GM03348 (cell line): ENCODE measurements at places on chromosomes 3 and 15.
A peak's percentile ranks its signal among the peaks of the same experiment; 100 is the strongest.

- DNase-seq: peak; percentile 43
Observed at GRCh38 chr3:31550452-31551251, 17.9 kb downstream of the STT3B start.

DNA sequence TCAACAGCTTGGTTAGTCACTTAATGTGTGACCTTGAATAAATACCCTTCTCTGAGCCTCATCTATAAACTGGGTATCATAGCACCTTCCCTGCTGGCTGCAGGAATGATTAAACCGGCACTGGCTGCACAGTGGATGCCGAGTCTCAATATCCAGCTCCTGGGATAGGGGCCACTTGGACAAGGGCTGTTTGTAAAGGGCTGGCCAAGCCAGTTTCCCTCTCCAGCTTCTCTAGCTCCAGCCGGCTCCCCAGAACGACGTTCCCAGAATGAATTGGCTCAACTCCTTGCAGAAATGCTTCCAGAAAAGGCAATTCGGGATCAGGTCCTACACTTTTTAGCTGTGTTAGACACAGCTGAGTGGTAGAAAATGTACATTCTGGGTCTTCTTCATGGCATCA lies 58.8 kb downstream of the LSM3 start:
- DNase-seq: no peak

- peak; percentile 46 for DNase-seq
Observed at GRCh38 chr15:63043335-63044076, 959 bp downstream of the TPM1 start.

GRCh38 chr15:67107014-67107812 lies 41.8 kb downstream of the SMAD3 start:
- DNase-seq: peak; percentile 86

- DNase-seq: peak; percentile 16
Observed at GRCh38 chr3:104825116-104825515, 541.6 kb upstream of the ALCAM start.

DNA sequence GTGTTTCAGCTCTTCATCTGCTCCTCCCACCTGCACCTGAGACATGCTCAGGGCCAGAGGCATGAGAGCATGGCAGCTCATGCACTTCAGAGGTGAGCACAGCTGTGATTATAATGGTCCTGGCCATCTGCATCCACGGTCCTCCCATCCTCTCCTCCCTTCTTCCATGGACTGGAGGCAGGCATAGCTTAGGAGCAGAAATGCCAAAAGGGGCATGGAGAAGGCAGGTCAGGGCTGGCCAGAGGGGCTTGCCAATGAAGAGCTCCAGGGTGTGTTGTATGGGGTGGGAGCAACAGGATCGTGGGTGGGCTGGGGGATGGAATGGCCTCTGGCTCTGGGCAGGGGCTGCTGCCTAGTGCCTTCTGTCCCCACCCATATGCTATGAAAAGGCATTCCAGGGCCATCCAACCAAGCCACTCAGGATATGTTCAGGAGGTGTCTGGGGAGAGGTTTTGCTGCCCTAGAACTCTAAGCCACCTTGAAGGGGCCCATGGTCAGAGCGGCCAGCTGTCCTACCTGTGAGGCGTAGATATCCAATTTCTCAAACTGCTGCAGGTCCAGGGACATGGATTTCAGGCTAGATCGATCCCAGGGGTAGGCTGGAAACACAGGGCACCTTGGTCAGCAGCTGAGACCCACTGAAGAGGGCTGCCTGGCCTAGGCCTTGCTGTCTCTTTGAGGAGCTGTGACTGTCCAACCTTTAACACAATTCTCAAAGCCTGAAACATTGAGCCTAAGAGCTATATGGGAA lies 26.1 kb downstream of the KY start:
- no peak for DNase-seq

DNA sequence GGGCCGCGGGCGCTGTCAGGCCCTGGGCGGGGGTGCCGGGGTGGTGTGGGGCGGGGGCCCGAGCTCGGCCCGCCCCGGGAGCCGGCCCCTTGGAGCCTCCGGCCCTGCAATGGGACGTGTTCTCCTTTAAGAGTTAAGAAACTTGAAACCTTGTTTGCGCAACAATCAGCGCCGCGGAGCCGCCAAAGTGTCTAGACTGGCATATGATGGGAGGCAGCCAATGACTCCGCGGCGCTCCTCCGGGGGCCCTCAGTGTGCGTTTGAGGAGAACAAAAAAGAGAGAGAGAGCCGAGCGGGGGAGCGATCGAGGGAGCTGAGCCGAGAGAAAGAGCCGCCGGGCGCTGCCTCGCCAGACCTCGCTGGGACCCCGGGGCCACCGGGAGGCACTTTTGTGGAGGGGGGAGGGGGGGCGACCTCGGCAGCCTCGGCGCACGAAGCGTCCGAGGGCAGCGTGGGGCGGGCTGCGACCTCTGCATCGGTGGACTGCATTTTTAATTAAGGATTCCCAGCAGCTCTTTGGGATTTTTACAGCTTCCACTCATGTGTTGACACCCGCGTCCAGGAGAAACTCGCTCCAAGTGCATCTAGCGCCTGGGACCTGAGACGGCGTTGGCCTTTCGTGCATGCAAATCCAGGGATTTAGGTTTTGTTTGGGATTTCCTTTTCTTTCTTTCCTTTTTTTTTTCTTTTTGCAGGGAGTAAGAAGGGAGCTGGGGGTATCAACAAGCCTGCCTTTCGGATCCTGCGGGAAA lies at the start of gene SMAD6:
TSS of gene SMAD6 (plus strand) at position 202 of the 752 bp plus-strand sequence. CDS start 1,023 bp downstream, outside the sequence.
- DNase-seq: peak; percentile 92

DNA sequence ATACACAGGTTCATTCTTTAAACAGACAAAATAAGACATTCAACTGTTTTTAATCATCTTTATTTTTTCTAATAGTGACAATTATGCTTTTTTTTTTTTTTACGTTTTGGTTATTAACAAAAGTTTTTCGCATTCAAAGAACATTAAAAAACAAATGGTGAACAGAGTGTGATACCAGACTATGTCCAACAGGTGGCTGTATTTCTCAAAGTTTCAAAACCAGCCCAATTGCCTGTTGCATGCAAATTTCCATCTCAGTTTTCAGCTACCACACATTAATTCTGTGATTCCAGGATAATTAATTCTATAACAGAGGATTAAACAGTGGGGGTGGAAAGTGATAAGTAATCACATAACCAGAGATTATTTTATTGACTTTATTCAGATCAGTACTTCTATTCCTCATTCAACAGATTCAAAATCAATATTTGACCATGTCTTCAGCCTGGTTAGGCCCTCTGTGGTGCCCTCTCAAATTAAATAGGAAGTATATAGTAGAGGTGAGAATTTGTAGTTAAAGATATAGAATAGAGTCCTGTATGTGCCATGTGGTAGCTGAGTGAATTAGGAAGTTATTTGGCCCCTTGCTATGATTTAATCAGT lies 122.2 kb upstream of the DCBLD2 start:
- DNase-seq: peak; percentile 57

- peak; percentile 41 for DNase-seq
Observed at GRCh38 chr3:178022599-178022998, 513.6 kb upstream of the KCNMB2 start.

GRCh38 chr3:196284396-196284795 lies 3.1 kb downstream of the PCYT1A start:
- no peak for DNase-seq

DNA sequence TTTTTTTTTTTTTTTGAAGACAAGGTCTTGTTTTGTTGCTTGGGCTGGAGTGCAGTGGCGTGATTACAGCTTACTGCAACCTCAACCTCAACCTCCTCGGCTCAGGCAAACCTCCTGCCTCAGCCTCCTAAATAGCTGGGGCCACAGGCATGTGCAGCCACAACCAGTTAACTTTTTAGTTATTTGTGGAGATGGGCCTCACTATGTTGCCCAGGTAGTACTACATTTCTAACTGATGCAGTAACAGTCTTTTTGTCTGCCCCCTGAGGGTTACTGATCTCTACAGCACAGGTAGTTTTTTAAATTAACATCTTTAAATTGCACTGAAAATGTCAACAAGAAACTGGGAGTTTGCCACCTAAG lies 3.4 kb upstream of the LMLN start:
- DNase-seq: no peak

GRCh38 chr15:63086947-63087346 lies 34.7 kb upstream of the LACTB start:
- peak; percentile 4 for DNase-seq

- DNase-seq: no peak
Observed at GRCh38 chr3:31680072-31680870, 147.5 kb downstream of the STT3B start.

GRCh38 chr3:24688446-24689148 lies 193.9 kb upstream of the THRB start:
- no peak for DNase-seq

GRCh38 chr15:87365186-87365585 lies 891.4 kb downstream of the NTRK3 start:
- DNase-seq: peak; percentile 74

DNA sequence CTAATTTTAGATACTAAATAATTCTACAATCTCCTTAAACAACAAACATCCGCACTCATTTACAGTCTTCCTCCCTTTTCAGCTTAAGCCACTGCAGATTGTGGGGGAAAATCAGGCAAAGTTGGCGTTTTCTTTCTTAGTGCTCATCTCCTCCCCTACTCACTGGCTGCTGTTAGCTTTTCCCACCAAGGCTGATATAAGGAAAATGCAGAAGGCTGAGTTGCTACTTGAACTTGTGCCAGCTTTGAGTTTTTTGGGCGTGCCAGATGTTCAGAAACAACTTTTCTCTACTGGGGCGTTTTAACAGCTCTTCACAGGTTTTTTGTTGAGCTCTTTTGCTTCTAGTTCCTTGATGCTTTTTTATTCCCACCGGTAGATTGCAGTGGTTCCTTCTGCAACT lies 222.0 kb downstream of the PYDC2 start:
- DNase-seq: no peak

DNA sequence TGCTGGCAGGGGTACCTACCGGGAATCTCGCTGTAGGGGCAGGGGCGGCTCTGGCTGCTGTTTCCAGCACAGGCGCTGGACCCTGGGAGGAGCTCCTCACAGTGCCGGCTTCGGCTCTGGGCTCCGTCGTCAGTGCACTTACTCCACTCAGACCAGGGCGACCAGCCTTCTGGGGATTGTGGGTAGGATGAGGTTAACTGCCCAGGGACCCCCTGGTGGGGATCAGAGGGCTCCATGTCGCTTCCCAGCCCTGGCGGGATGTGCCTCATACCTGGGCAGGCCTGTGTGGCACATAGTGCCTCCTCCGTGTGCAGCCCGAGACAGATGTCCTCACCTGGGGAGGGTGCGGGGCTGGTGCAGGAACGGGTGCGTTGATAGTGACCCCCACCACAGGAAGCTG lies 115.7 kb downstream of the SEMA5B start:
- DNase-seq: no peak

GRCh38 chr15:62619526-62619925 lies 423.0 kb upstream of the TPM1 start:
- DNase-seq: no peak

- DNase-seq: peak; percentile 9
Observed at GRCh38 chr3:112303764-112304325, 9.8 kb upstream of the SLC9C1 start.

DNA sequence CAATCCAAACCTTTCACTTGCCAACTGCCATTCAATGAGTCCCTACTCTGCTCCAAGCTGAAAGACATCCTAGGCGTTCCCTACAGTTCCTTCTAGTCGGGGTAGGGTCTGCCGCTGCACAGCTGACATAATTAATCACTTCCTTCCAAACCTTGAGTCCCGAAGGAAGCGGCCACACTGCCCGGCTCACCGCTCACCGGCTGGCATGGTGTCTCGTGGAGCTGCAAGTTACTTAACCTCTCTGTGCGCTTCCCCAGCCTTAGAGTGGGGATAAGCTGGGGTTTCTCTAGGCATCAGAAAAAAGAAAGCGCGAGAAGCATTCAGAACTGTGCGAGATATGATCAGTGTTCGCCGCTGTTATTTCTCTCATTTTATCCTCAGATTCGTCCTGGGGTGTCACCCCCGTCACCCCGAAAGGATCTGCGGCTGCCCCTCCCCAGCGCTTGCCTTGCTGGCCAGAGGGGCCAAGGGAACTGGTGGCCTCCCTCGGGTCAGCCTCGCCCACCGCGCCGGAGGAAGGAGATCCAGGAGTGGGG lies 748 bp downstream of the MRPS25 start:
- peak; percentile 66 for DNase-seq

DNA sequence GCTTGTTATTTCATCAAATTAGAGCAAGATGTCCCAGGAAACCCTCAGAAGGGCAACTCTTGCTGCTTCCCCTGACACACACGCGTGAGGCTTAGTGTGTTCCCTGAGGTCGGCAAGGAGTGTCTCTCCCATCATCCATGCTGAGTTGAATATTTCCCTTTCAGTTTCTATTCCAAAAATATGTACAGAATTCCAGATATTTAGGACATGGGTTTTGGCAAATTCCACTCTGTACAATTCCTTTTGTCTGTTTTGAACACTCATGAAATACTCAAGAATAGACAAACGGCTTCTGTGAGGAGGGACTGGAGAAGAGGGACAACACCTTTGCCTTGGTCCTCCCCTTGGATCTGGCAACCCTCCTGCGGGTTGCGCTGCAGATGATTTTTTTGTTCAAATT lies 138.0 kb downstream of the DUT start:
- DNase-seq: no peak

- DNase-seq: no peak
Observed at GRCh38 chr3:46860017-46860809, 3.0 kb downstream of the MYL3 start.

DNA sequence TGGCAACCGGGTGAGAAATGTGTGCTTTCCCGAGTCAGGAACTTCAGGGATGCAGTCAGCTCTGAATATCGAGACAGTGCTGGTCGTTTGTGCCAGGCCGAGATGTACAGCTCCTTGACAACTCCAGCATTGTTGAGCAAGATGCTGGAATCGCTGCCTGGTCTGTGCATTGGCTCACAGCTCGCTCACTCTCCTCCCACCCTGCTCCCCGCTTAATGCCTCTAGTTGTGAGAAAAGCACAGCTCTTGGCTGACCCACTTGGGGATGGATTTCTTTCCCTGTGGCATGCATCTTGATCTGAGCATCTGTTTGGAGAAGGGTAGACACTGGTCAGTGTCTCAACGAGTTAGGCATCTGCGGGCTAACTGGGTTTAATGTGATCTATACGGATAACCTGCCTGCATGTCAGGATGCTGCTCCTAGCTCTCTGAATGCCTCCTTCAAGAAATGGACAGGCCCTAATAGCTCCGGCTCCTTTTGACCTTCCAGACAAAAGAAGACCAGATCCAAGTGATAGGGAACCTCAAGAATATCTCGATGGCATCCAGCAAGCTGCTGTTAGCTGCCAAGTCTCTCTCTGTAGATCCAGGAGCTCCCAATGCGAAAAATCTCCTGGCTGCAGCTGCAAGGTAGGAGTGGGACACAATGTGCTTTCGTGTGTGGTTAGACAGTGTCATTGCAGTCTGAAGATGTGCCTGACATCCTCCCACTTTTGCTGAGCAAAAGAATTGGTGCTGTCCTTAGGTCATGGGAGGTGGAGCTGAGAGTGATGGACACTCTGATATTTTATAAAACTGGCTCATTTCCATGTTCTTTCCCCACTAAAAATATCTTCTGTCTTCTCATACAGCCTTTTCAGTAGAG lies 302.2 kb upstream of the TPM1 start:
- DNase-seq: no peak

- DNase-seq: no peak
Observed at GRCh38 chr3:127760361-127760760, 62.0 kb downstream of the MGLL start.

GRCh38 chr3:150543128-150543527 lies 3.2 kb downstream of the SERP1 start:
- DNase-seq: no peak
